ENCODE measurements at places on chromosomes 13 and 19. TPM values are rescaled to one million over a fixed set of nuclear protein-coding genes. Genes with fewer than 3 reads are reported as not detected.

PABPC3 gene
- not detected for total RNA-seq

VSTM1 gene
- total RNA-seq = not detected

CBARP gene
- 0.78 TPM for total RNA-seq

CYP4F8 gene
- not detected for total RNA-seq

CD70 gene
- total RNA-seq = not detected

EBI3 gene
- 27.5 TPM for total RNA-seq

IZUMO4 gene
- 3.4 TPM for total RNA-seq

DMKN gene
- total RNA-seq = 146 TPM

AKAP8L gene
- total RNA-seq = 147 TPM

PSG3 gene
- not detected for total RNA-seq

IL4I1 gene
- total RNA-seq = 0.52 TPM

- no peaks in the 10 kb centered on the region for H3K4me1 ChIP-seq
- H3K4me3 ChIP-seq = no peak overlapping the region
- DNase-seq = no peak
- H3K27ac ChIP-seq = no peak overlapping the region
- H3K36me3 ChIP-seq = no peaks in the 10 kb centered on the region
- H3K27me3 ChIP-seq = no peaks in the 10 kb centered on the region
These were observed 301.0 kb downstream of the TBC1D4 start for GRCh38 chr13:75180805-75181455.

DNA sequence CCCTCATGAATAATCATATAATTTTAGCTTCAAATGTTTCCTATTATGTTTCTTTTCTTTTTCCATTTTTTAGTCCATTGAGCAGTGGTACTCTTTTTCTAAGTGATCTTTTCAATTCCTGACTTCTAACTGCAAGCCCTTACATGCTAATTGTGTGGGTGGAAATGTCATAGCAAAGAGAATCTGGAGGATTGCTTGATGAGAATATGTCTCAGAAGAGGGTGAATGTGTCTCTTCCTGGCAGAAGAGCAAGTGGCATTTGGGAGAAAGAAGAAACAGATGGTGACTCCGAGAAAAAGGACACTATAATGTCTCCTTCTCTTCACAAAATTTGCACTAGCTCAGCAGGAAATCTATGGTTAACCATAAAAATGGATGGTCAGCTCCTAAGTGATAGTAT is 2320.0 kb downstream of the PCDH9 start:
- no peaks in the 10 kb centered on the region for H3K27me3 ChIP-seq
- no peak overlapping the region for H3K4me3 ChIP-seq
- no peak overlapping the region for H3K27ac ChIP-seq
- DNase-seq = no peak
- no peaks in the 10 kb centered on the region for H3K4me1 ChIP-seq

GRCh38 chr19:37991841-37992248 is 84.8 kb downstream of the SIPA1L3 start:
- H3K4me3 ChIP-seq = no peak overlapping the region
- H3K36me3 ChIP-seq = no peaks in the 10 kb centered on the region
- peaks cover 50% of the 10 kb centered on the region for H3K4me1 ChIP-seq
- DNase-seq = no peak
- H3K27ac ChIP-seq = no peak overlapping the region
- no peaks in the 10 kb centered on the region for H3K27me3 ChIP-seq

DNA sequence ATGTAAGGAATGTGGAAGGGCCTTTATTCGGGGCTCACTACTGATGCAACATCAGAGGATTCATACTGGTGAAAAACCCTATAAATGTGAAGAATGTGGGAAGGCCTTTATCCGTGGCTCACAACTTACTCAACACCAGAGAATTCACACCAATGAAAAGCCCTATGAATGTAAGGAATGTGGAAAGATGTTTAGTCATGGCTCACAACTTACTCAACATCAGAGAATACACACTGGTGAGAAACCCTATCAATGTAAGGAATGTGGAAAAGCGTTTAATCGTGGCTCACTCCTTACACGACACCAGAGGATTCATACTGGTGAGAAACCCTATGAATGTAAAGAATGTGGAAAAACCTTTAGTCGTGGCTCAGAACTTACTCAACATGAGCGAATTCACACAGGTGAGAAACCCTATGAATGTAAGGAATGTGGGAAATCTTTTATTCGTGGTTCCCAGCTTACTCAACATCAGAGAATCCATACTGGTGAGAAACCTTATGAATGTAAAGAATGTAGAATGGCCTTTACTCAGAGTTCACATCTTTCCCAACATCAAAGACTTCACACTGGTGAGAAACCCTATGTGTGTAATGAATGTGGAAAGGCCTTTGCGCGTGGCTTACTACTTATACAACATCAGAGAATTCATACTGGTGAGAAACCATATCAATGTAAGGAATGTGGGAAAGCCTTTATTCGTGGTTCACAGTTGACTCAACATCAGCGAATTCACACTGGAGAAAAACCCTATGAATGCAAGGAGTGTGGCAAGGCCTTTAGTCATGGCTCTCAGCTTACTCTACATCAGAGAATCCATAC is 44.3 kb downstream of the ZNF585A start:
- no peak overlapping the region for H3K4me3 ChIP-seq
- no peaks in the 10 kb centered on the region for H3K4me1 ChIP-seq
- H3K27me3 ChIP-seq = no peaks in the 10 kb centered on the region
- H3K36me3 ChIP-seq = peaks cover 8% of the 10 kb centered on the region
- no peak for DNase-seq
- H3K27ac ChIP-seq = no peak overlapping the region

DNA sequence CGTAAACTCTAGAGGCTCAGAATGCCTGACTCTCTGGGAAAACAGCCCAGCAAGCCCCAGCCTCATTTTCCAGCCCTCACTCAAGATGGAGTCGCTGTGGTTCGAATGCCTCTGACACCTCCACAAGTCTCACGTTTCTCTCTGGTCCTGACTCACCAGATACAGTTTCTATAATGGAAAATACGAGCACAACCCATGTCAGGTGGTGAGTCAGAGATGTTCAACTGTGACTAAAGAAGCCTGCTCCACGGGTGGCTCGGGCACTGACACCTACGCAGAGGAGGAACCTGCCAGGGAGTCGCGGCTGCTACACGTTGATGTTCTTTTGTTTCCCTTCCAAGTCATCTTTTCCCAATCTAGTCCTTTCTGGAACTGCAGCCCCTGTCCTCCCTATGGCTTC is 87.1 kb upstream of the STK24 start:
- no peak overlapping the region for H3K4me3 ChIP-seq
- H3K4me1 ChIP-seq = peaks cover 26% of the 10 kb centered on the region
- H3K27ac ChIP-seq = peak overlapping the region; percentile 37
- no peaks in the 10 kb centered on the region for H3K36me3 ChIP-seq
- DNase-seq = no peak
- H3K27me3 ChIP-seq = no peaks in the 10 kb centered on the region

DNA sequence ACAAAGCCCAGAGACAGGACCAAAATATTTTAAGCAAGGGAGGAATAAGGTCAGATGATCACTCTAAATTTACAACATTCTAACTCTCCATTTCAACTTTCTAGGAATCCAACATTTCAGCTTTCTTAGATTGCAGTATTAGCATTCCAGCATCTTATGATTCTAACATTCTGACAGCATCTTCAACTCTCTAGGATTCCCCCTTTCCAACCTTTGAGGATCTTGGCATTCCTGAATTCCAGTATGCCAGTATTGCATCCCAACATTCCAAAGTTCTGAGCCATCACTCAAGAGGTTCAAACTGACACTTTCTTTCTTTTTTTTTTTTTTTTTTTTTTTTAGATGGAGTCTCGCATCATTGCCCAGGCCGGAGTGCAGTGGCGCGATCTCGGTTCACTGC is 13.8 kb downstream of the TGFB1 start:
- no peak for DNase-seq
- H3K4me1 ChIP-seq = peaks cover 3% of the 10 kb centered on the region
- no peak overlapping the region for H3K27ac ChIP-seq

DNA sequence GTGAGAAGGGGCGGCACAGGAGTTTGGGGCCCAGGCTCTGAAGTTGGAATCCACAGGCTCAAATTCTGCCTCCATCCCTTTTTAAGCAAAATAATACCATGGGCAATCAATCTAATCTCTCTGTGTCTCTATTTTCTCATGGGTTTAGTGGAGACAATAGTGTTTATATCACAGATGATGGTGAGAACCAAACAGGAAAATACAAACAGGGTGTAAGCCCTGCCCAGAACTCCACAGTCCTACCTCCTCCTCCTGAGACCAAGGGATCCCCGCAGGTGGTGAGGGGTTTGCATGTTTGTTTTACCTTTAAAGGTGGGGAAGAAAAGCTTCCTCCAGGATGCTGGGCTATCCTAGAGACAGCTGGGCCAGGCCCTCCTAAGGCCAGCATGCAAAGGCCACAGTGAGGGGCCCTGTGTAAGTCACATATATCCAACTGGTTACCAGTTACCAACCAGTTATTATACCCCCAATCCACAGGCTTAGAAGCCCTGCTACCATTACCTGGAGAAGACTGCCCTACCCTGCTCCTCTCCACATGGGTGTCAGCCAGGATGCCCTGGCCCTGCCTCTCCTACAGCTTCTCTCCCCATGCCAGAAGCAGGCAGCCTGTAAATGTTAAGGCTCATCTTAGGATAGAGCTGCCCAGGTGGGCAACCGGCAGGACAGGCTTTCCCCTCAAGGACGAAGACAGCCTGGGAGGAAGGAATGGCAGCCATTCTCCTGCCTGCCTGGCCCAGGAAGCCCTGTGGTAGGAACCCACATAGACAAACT is 658.4 kb downstream of the UQCRFS1 start:
- H3K4me1 ChIP-seq = peaks cover 9% of the 10 kb centered on the region
- H3K27me3 ChIP-seq = no peaks in the 10 kb centered on the region
- H3K27ac ChIP-seq = no peak overlapping the region
- no peak overlapping the region for H3K4me3 ChIP-seq
- DNase-seq = no peak
- no peaks in the 10 kb centered on the region for H3K36me3 ChIP-seq

GRCh38 chr13:106597186-106597585 is 29.2 kb upstream of the ARGLU1 start:
- no peaks in the 10 kb centered on the region for H3K27me3 ChIP-seq
- no peak overlapping the region for H3K4me3 ChIP-seq
- no peak overlapping the region for H3K27ac ChIP-seq
- H3K36me3 ChIP-seq = no peaks in the 10 kb centered on the region
- H3K4me1 ChIP-seq = peaks cover 3% of the 10 kb centered on the region
- no peak for DNase-seq

- peaks cover 15% of the 10 kb centered on the region for H3K4me1 ChIP-seq
- no peak overlapping the region for H3K4me3 ChIP-seq
- H3K27me3 ChIP-seq = no peaks in the 10 kb centered on the region
- H3K27ac ChIP-seq = peak overlapping the region; percentile 0
These were observed 144.4 kb downstream of the DIAPH3 start for GRCh38 chr13:60019119-60019993.

GRCh38 chr13:83825676-83826075 is 56.6 kb downstream of the SLITRK1 start:
- no peaks in the 10 kb centered on the region for H3K36me3 ChIP-seq
- DNase-seq = no peak
- H3K4me3 ChIP-seq = no peak overlapping the region
- no peak overlapping the region for H3K27ac ChIP-seq
- no peaks in the 10 kb centered on the region for H3K27me3 ChIP-seq
- H3K4me1 ChIP-seq = peaks cover 17% of the 10 kb centered on the region

- no peak for DNase-seq
- H3K4me1 ChIP-seq = peaks cover 6% of the 10 kb centered on the region
- no peak overlapping the region for H3K27ac ChIP-seq
- no peaks in the 10 kb centered on the region for H3K36me3 ChIP-seq
- no peaks in the 10 kb centered on the region for H3K27me3 ChIP-seq
- H3K4me3 ChIP-seq = no peak overlapping the region
These were observed 2.0 kb upstream of the TMEM221 start for GRCh38 chr19:17450264-17451075.

DNA sequence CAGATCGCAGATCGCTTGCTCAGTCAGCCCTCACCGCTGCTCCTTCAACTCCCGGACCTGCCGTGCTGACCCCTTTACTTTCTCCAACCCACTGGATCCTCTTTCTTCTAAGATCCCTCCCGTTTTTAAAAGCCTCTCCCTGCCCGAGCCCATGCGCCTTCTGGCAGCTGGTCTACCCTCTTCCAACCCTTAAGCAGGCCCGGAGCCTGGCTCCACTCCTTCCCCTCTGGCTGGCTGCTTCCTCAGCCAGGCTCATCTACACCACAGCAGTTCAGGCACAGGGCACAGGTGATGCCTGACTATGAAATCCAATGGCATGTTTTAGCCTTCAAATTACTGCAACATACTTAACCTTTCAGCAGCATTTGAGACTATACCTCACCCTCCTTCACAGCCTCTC is 63.8 kb upstream of the PABPC3 start:
- H3K27me3 ChIP-seq = no peaks in the 10 kb centered on the region
- H3K27ac ChIP-seq = no peak overlapping the region
- H3K36me3 ChIP-seq = no peaks in the 10 kb centered on the region

DNA sequence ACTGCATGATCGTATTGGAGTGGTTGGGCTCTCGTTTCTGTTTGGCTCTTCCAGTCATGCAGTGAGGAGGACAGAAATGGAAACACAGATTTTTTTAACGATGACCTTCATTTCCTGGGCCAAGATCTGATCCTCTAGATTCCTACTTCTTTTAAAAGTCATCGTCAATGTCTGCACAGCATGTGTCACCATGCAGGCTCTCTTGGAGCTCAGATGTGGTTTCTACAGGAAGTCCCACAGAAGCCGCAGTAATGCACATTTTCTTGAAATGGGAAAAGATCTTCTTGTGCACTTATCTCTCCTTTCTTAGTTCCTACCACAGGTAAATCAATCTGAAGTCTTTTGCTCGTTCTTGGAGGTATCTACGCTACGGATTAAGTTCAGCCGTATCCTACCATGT is 626.9 kb downstream of the EFNB2 start:
- H3K4me3 ChIP-seq = no peak overlapping the region
- H3K4me1 ChIP-seq = no peaks in the 10 kb centered on the region

DNA sequence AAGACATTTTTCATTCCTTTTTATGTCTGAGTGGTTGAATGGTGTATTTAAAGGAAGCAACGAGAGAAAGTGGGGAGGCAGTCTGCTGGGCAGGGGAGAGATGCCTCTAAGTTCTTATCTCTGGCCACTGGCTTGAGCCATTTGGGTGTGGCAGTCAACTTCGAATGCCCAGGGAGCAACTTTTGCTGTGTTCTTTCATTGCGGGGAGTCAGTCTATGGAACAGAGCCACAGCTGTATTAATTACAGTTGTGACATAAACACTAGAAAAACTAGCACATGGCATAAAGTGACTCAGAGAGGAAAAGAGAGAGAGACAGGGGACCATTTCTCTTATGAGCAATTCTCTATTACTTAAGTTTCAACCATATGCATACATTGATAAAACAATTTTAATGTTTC is 40.4 kb upstream of the PDCD5 start:
- no peaks in the 10 kb centered on the region for H3K27me3 ChIP-seq
- no peak for DNase-seq
- H3K36me3 ChIP-seq = no peaks in the 10 kb centered on the region
- H3K4me1 ChIP-seq = no peaks in the 10 kb centered on the region
- no peak overlapping the region for H3K27ac ChIP-seq
- H3K4me3 ChIP-seq = no peak overlapping the region

Measured in body of pancreas (tissue), 4 donors.